T47D (cell line): ENCODE measurements at places on chromosomes 3 and 15.

DNA sequence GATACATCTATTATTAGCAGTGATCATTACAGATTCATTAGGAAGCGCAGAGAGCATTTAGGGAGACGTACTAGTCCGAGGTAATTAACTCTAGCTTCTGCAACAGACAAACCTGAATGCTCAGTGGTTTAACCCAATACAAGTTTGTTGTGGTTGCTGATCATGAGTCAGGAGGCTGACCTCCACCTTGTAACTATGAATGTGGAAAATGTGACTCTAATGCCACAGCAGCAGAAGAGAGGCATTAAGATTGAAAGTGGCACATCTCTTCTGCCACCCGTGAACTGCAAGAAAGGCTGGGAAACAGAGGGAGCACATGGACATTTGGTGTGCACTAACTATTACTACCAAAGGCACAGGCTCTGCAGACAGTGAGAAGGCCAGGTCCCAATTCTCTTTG lies 71.2 kb upstream of the C3orf80 start:
- DNase-seq, result no peak

DNA sequence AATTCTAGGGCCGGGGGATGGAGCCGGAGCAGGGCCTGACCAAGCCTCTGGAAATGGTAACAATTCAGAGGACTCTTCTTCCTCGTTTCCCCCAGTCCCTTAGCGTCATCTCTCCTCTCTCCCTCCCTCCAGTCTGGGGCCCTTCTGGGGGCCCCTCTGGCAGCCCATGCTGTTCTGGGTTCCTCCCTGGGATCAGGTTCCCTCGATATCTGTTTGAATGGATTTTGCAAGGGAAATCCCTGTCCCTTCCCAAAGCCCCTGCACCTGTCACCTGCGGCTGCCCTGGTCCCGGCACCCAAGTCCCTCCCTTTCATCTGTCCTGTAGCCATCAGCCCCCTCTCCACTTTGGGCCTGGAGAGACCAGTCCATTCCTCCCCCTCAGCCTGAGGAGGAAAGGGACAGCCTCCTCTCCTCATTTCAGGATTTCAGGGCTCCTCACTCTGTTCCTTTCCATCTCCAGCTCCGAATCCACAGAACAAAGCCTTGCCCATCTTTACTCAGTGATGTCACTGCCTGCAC lies 1.7 kb upstream of the PLCB2 start:
- DNase-seq, result no peak

DNA sequence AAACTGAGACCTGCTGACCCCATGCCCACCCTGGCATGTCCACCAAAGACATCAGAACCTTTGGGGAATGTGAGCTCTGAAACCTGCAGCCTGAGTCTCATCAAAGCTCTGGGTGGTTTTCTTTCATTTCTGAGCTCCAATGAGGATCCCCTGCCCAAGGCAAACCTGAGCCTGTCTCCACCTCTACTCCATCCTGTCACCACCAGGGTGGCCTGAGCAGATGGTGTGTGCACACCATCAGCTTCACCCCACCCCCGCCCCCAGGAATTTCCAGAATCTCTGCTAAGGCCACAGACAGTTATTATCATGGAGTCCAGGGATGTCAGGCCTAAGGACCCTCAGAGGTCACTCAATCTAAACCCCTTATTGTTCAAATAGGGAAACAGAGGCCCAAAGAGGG lies 1.3 kb downstream of the XIRP1 start:
- DNase-seq, result no peak

- no peak for DNase-seq
These were observed 73.3 kb downstream of the CSNK1G1 start for GRCh38 chr15:64282701-64283100.

DNA sequence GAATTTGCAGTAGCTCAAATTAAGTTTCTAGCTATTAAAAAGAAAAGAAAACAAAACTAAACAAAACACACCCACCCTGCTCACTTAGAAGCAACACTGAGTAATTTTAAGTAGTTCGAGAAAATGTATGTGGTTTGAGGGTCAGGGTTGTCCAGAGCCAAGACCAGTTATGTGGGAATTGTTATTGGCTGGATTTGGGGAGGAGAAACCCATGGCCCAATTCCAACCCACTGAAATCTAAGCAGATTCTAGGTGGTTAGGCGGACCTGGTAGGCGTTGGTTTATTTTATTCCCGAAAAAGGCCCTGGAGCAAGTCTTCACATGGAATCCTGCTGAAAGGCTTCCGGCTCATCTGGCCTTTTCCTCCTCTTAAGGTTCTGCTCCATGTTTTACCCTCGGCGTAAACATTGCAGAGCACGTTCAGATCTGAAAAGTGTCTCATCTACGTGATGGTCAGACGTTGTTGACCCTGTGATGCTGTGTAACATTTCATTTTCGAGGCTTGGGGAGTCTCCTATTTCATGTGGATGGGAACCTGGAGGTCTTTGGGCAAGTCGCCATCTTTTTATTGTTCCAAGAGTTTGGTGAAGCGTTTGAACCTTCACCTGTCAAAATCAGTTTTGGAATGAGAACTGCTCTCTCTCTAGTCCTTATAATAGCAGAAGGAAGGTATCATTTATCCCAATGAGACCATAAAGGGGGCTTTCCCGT lies 64.0 kb downstream of the FLNB start:
- no peak for DNase-seq

- no peak for DNase-seq
These were observed 185.3 kb downstream of the TJP1 start for GRCh38 chr15:29636921-29637320.

DNA sequence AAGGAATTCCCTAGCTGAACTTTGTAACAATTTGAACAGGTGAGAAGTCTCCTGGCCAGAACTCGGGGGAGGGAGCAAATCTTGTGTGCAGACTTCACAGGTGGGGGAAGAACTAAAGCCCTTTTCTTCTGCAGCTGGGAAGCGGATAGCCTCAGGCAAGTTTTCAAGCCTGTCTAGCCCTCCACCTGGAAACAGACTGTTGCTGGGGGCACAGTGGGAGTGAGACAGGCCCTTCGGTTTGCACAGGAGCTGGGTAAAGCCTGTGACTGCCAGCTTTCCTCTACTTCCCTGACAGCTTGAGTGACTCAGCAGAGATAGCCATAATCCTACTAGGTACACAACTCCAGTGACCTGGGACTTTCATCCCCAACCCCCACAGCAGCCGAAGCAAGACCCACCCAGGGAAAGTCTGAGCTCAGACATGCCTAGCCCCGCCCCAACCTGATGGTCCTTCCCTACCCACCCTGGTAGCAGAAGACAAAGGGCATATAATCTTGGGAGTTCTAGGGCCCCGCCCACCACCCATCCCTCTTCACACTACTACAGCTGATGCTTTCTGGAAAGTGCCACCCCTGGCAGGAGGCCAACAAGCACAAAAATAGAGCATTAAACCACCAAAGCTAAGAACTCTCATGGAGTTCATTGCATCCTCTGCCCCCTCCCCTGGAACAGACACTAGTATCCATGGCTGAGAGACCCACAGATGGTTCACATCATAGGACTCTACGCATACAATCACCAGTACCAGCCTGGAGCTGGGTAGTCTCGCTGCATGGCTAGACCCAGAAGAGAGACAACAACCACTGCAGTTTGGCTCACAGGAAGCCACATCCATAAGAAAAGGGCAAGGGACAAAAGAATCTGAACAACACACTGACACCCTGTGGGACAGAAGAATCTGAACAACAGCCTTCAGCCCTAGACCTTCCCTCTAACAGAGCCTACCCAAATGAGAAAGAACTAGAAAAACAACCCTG lies 479.0 kb downstream of the RAP2B start:
- DNase-seq, result no peak

GRCh38 chr3:127097481-127097880 lies 95.5 kb upstream of the PRR23E start:
- DNase-seq, result no peak

GRCh38 chr15:51759557-51760070 lies 8.2 kb downstream of the TMOD2 start:
- no peak for DNase-seq

GRCh38 chr3:30401971-30402370 lies 204.4 kb upstream of the TGFBR2 start:
- DNase-seq, result no peak

DNA sequence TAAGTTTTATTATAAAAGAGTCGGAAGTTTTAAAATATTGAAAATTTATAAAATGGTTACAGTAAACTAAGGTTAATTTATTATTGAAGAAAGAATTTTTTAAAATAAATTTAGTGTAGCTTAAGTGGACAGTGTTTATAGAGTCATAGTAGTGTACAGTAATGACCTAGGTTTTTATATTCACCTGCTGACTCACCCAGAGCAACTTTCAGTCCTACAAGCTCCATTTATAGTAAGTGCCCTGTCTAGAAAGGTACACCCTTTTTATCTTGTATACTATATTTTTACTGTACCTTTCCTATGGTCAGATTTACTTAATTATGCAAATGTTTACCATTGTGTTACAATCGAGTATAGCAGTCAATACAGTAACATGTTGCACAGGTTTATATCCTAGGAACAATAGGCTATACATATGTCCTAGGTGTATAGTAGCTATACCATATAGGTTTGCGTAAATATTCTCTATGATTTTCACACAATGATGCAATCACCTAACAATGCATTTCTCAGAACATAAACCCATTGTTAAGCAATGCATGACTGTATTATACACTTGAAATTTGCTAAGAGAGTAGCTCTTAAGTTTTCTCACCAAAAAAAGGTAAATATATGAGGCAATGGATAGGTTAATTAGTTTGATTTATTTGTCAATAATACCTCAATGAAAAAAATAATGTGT lies 106.9 kb upstream of the CD96 start:
- DNase-seq, result no peak

DNA sequence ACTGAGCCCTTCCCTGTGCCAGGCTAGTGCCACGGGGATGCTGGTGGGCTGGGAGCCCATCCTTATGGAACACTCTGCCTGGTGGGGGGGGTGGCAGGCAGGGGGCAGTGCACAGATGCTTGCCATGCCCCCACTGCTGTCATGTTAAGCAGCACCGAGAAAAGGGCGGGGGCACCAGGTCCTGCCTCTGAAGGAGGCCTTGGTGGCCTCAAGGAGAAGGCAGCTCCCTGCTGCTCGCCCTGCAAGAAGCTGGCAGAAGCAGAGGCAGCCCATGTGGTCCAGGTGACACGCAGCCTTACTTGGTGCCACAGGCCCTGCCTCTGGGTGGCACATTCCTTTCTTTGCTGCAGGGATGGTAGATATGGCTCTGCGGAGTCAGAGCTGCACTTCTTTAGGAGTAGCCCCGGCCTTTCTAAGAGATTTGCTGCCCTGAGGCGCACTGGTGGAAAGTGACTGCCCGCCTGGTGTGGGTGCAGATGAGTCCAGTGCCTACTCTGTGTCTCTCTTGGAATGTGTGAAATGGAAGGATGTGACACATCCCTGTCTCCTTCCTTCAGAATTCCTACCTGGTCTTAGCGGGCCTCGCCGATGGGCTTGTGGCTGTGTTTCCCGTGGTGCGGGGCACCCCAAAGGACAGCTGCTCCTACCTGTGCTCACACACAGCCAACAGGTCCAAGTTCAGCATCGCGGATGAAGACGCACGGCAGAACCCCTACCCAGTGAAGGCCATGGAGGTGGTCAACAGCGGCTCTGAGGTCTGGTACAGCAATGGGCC lies 145.8 kb downstream of the LRRK1 start:
- DNase-seq, result no peak

- no peak for DNase-seq
These were observed 28.0 kb upstream of the TEX9 start for GRCh38 chr15:56337084-56337725.

DNA sequence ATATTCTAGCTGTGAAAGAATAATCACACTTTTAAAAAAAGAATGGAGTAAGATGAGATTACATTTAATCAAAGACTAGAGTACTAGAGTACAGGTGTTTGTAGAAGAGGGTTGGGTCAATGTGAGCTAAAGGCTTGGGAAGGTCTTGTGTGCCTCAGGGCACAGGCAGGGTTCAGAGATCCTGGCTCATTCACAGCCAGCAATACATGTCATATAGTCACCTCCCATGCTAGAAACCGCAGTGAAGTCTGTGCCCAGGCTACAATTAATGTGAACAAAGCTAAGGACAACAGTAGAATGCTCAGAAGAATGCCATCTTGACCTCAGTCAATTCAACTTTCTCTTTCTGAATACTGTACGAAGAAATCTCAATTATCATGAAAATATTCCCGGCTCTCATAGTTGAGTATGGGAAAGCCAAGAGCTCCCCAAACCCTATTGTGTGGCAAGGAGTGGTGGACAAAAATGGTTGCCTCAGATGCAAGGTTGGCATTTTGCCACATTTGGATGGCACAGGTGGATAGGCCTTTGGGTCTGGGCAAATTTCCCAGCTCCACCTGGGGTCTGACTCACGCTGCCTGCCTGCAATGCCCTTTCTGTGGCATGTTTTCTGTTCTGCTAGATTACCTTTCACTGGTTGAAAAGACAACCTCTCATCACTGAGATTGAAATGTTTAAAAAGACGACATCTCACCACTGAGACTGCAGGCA lies 70.2 kb downstream of the NMD3 start:
- no peak for DNase-seq

DNA sequence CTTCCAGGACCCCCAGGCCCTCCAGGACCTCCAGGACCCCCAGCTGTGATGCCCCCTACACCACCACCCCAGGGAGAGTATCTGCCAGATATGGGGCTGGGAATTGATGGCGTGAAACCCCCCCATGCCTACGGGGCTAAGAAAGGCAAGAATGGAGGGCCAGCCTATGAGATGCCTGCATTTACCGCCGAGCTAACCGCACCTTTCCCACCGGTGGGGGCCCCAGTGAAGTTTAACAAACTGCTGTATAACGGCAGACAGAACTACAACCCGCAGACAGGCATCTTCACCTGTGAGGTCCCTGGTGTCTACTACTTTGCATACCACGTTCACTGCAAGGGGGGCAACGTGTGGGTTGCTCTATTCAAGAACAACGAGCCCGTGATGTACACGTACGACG lies 22.1 kb upstream of the CMSS1 start:
- DNase-seq, result no peak

GRCh38 chr3:129317014-129317771 lies 38.5 kb downstream of the HMCES start:
- DNase-seq, result no peak

- DNase-seq, result no peak
These were observed 67.7 kb upstream of the ROPN1 start for GRCh38 chr3:124059580-124059979.

DNA sequence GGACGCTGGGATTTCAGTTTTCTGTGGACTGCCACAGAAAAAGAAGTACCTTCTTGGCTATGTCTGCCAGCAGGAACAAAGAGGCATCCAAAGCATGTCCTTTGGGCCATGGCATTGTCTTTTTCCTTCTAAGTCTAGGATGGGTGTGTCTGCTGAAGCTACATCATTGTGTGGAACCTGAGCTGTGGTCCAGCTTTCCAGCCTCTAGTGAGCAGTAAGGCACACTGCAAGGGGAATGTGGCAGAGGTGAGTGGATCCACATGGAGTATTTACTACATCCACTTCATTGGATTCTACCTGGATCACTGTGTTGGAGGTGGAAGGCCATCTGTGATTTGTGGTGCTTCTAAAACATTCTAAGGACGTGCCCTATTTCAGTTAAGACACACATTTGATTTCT lies 23.7 kb downstream of the CMTM8 start:
- no peak for DNase-seq

DNA sequence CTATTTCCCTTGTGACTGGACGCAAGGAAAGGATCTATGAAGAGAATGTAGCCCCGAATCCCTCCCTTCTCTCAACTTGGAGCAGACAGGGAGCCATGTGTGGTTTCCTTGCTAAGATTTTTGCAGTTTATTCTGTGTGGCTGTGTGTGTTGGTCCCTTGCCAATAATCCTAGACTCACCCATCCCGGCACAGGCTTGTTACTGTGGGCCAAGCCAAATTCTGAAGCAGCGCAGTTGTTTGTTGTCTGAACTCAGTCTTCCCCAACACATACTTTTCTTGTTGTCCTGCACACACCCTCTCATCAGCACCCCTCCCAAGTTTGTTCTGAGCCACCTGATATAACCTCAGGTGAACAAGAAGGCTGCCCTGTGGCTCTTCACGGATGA lies 193.3 kb upstream of the CTDSPL start:
- no peak for DNase-seq
